Type B pancreatic cell (in vitro differentiated cells): ENCODE measurements at places on chromosomes 7 and 10. TPM values are rescaled to one million over a fixed set of nuclear protein-coding genes. Genes with fewer than 3 reads are reported as not detected.
A peak's percentile ranks its signal among the peaks of the same experiment; 100 is the strongest.

DNA sequence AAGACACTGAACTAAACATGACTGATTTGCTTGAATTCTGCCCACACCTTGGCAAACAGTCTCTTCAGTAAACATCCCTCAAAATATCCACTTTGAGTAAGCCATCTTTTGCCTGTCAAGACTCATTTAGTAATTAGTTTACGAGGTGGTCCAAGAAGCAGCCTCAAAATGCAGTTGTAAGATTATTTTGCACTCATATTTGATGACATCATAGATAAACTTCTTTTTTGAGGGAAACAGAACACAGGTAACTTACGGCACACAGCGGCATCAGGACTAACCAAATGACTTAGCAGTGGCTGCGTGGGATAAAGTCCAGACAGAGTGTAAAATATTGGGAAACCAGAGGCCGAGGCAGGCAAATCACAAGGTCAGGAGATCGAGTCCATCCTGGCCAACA, 41.8 kb upstream of the STEAP1B start:
- DNase-seq: no peak

- no peak for DNase-seq
These were observed 14.1 kb upstream of the LAMB1 start for GRCh38 chr7:108016841-108017775.

- no peak for DNase-seq
These were observed 14.0 kb upstream of the IFIT1B start for GRCh38 chr10:89363729-89364442.

DNA sequence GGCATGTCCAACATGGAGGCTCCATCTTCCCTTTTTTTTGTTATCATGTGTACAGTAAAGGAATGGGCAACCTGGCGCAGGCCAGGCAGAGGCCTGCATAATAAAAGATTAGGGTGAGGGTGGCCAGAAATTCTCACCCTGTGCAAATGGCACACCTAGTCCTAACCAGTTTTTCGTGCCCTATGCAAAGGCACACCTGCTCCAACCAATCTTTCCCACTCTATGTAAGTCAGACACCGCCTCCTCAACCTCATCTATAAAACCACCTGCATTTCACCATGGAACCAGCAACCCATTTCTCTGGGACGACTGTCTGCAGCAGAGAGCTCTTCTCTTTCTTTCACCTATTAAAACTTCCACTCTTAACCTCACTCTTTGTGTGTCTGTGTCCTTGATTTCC, 16.1 kb downstream of the TBATA start:
- DNase-seq: no peak

DNA sequence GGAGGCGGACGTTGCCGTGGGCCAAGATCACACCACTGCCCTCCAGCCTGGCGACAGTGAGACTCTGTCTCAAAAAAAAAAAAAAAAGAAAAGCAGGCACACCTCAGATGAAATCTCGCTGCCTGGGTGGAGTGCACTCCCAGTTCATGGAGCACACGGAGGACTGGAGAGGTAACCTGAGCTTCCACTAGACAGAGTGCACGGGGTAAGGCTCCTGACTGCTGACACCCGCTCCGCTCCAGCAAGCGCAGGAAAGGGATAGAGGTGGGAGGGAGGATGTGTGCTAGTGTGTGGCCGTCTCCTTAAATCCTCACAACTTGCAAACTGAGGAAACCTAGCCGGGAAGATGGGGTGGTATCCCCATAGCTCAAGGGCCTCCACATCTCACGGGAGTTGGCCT, 50.8 kb downstream of the FAM53B start:
- DNase-seq: no peak

DNA sequence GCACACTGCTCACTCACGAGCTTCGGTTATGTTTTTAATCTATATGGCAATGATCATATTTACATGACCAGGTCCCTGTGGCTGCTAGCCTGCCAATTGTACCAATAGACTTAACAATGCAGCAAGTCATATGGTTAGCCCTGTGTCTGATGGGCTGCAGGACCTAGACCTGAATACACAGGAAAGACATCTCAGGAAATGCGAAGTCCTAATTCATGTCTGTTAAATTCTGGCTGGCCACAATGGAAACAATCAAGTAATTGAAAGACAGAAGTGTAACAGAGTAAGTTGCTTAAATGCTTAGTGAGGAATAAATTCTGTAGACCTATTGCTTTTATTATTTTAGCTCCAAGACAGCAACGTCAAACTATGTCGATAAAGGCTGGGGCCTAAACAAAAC, 112.4 kb upstream of the FZD8 start:
- no peak for DNase-seq

- DNase-seq: no peak
These were observed 137.0 kb upstream of the VWC2 start for GRCh38 chr7:49636400-49636799.

GRCh38 chr10:49382826-49383225, 13.1 kb downstream of the DRGX start:
- DNase-seq: peak; percentile 36

- no peak for DNase-seq
These were observed 55.2 kb downstream of the TACC2 start for GRCh38 chr10:122044045-122044661.

DNA sequence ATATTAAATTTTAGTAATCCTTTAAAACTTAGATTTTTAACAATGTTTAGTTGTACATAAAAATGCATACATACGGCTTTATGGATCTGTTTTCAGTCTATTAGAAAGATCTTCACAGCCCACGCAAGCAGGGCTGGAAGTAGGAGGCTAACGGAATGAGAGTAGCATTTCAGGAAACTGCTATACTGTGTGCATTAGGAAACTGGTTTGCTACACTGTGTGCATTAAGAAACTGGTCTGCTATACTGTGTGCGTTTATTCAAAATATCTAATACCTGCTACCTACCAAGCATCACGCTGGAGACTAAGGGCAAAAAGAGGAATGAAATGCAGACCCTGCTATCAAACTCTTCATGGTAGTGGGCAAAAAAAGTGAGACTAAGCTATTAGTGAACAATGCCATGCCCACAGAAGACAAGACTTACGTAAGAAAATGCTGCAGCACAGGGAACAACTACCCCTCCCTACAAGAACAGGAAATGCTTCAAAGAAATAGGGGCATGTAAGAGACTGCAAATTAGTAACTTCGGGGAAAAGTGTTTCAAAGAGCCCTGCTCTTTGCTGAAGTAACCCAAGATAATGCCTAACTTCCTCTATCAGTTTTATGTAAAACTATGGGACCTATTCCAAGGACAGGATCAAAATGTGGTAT, 11.3 kb downstream of the RAB11FIP2 start:
- no peak for DNase-seq

GRCh38 chr10:34670081-34670480, 145.0 kb downstream of the PARD3 start:
- DNase-seq: no peak

DNA sequence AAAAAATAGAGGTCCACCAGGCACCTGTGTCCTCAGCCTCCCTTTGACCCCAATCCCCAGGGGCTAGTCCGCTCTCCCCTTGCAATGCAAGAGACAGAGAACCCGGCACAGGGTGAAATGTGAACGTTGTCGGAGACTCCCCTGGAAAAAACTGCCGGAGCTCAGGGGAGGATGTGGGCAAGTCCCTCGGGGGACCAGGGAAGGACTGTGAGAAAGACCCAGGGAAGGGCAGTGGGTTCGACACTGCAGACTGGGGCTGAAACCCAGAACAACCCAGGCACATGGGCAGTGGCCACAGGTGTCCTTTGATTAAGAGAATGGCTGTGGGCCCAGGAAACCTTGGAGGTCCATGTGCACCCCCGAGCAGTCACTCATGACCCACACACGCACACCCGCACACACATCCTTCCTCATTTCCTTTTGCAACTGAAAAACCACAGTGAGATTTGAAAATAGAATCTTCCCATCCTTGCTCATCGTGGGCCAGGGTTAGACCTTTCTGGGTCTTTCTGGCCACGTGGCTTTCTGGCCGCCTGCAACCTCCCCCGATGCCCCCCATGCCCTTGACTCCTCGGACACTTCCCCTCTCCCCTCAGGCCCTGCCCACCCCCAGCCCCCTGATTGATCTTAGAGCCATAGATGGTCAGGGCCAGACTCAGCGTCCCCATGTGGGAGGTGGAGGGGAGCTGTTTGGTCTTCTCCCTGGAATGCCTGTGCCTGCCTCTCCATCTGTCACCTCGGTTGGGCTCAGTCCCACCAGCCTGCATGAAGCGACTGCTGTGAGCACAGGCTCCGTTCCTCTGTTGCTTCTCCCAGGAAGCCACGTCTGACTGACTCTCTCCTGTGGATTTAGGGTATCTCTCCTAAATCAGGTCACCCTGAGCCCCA, 7.9 kb downstream of the LAT2 start:
- DNase-seq: no peak

DNA sequence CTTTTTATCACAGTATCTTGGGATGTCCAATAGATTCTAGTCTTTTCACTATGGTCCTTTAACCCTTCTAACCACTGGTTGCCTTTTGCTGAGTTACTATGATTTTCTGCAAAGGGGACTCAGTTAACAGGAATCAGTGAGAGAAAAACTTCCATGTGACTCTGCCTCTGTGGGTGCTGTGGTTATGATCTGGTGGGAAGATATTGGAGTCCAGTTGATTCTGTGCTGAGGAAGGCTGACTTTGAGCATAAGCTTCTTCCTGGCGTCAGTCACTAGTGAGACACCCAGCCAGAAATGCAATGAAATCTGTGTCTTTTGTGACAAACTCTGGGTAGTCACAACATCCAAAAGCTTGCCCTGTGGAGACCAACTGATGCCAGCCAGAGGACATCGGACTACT, 648.0 kb downstream of the SUGCT start:
- no peak for DNase-seq

DNA sequence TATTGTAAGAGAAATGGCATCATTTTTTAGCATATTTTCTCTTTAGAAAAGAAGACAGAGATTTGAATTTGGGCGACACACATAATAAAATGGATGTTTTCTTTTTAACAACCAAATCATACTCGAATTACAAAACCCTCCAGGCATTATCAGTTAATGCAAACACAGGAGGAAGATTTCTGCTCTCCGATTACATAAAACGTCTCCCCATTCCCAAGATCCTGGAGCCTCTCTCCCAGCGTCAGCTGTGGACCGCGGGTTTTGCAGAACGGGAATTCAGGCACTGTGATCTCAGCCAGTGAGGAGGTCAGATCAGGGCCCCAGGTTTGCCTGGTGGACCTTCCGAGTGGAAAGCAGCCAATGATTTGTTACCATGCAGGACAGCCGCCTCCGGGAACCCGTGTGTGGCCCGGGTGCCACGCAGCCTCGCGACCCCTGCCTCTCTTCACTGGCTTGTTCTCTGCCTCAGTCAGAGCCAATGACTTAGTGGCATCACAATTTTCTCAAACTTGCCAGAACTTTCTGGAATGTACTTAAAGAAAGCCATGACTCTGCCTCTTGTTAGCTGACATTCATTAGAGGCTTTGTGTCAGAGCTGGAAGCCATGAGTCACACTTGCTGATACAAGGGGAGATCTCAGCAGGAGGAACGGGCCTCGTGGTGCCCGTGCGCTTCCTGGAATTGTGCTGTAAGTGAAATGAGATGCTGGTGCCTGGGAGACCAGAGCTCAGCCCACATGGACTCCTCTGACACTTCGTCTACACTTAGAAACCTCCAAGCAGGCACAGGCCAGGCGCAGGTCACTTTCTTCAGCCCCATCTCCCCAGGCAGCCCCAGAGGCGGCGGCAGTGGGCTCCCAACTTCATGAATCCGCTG, 246.1 kb downstream of the KLF6 start:
- DNase-seq: no peak

GRCh38 chr7:149783386-149784250, 10.2 kb upstream of the ZNF467 start:
- DNase-seq: no peak

DNA sequence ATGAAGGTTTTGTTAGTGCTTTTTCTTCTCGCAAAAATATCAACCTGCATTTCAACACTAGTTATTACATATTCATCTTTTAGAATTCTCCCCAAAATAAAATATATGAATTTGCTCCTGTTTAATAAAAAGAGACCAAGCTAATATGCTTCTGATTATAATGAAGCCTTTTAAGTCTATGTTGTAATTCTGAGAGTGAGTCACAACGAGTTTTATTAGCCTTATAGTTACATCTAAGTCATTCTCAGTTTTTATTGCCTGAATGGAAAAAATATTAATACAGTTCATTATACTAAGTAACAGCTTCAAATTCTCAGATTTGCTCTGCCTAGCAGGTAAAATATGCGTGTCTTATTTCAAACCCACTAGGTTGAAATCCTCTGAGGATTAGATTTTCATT, 152.4 kb upstream of the CELF2 start:
- DNase-seq: no peak

DNA sequence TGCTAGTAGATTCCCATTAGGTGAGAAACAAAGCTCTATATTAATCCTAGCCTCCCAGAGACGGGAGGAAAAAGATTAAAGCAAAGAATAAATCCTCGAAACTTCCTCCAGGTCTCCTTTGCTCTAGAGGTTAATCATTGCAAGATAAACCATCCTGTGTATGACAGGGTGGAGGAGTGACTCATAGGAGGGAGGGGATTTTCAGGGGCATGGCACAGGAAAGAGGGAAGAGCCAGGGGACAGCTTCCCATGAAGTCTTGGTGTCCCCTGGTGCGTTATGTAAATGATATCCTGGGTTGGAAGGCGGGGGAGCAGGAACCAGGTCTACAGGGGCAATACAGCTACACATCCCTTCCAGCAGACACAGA, 780 bp downstream of the CYP3A5 start:
- DNase-seq: no peak

DNA sequence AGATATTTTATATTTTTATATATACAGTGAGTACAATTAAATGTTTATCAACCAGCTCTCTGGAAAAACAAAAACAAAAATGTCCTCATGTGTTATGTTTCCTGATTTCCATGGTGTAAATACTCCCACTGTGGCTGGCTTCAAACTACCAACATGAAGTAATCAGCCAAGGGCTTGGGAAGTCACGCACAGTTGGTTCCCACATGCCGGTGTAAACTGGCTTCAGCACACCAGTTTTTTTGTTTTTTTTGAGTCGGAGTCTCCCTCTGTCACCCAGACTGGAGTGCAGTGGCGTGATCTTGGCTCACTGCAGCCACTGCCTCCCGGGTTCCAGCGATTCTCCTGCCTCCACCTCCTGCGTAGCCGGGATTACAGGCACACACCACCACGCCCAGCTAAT, 11.8 kb downstream of the OSBPL3 start:
- DNase-seq: no peak

DNA sequence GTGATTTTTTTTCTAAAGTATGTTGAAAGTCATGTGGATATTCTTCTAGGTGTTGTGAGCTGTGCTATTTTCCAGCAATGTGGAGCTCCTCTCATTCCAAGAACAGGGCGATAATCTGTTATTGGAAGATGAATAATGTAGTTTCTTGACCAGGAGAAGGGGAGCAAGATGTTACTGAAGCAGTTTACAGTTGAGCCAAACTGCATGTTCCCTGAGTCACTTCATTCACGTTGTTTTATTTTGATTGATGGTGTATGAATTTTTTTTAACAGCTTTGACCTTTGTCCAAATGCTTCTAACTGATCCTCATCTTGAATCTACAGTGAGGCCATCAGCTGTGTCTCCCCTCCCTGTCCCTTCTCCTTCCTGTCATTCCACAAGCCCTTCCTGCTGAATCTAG, 277.1 kb upstream of the KLF6 start:
- DNase-seq: no peak

STN1 gene
- 33.0 and 75.1 TPM in 2 replicates for total RNA-seq

NME8 gene
- total RNA-seq: 0.14 TPM in 1 of 2 replicates, not detected in the other

TMEM178B gene
- 4.7 and 8.7 TPM in 2 replicates for total RNA-seq

ELN gene
- 8.8 TPM in 1 of 2 replicates, not detected in the other for total RNA-seq

FAM25C gene
- not detected in 2 replicates for total RNA-seq

SH3PXD2A gene
- total RNA-seq: 22.3 and 38.6 TPM in 2 replicates

OR13A1 gene
- 0.14 TPM in 2 replicates for total RNA-seq

CYP26C1 gene
- not detected in 2 replicates for total RNA-seq

SPDYE5 gene
- not detected in 2 replicates for total RNA-seq
